MCF 10A (cell line): ENCODE measurements at places on chromosomes 16 and 17. TPM values are rescaled to one million over a fixed set of nuclear protein-coding genes. Genes with fewer than 3 reads are reported as not detected.

The STAT5A gene
- total RNA-seq: 1.0 and 1.7 TPM in 2 replicates

The MAF gene
- 0.47 and 0.96 TPM in 2 replicates for total RNA-seq

The ADAM11 gene
- total RNA-seq: 0.16 and 0.56 TPM in 2 replicates

The DNAH17 gene
- not detected in 2 replicates for total RNA-seq

The PCGF2 gene
- total RNA-seq: 32.6 and 39.5 TPM in 2 replicates

The ENO3 gene
- total RNA-seq: 19.0 and 20.2 TPM in 2 replicates

The SOST gene
- not detected in 2 replicates for total RNA-seq

The FGF11 gene
- 0.84 and 2.1 TPM in 2 replicates for total RNA-seq

The TP53TG3F gene
- total RNA-seq: not detected in 2 replicates

The OTOA gene
- 0.12 and 0.17 TPM in 2 replicates for total RNA-seq

- H3K4me1 ChIP-seq: no peaks in the 10 kb centered on the region
- DNase-seq: peak; percentile 93
- H3K4me3 ChIP-seq: no peak overlapping the region
These were observed 12.5 kb upstream of the SREBF1 start for GRCh38 chr17:17849147-17849820.

DNA sequence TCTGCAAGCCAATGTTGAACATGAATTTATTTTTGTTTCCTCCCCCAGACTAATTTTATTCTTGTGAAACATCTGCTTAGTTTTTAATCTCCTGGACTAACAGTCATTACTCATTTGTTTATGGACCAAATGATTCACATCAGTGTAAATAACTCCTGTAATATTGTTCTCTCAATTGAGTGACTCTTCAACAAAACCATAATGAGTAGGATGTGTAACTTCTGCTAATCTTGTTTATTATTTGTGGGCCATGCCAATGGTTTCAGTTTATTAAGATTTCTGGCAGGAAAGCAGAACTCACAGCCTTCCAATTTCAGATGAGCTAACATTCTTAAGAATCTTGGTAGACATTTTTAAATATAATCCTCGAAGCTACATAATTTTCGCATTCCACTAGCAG lies 1216.3 kb upstream of the GOT2 start:
- no peaks in the 10 kb centered on the region for H3K27me3 ChIP-seq
- no peaks in the 10 kb centered on the region for H3K36me3 ChIP-seq
- no peak overlapping the region for H3K4me3 ChIP-seq

DNA sequence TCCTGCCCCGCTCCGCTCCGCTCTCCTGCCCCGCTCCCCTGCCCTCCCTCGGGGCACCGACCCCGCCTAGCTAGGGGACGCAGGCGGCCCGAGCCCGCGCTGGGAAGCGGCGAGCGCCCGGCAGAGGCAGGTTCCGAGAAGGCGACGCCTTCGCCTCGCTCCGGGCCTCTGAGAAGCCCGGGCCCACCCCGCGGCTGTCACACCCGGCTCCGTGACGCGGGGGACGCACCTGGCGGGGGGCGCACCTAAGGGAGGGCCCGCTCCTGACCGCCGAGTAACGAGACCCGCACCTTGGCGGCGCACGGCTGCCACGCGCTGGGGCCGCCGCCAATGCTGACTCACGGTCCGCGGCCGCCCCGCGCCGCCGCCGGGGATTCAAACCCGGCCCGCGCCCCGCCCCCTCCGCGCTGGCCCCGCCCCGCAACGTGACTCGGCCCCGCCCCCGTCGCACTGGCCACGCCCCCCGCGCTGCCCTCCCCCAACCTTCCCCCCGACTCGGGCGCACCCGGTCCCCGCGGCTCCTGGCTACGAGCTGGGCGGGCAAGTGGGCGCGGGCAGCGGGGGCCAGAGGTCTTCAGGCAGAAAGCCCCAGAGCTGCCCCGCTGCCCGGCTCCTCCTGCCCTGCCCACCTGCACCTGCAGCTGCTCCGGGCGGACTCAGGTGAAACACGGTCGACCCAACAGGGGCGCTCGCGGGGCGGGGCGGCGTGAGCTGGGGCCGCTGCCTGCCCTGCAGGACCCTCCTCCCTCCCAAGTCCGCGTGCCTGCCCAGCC lies 27.8 kb downstream of the GNPTG start:
- peak overlapping the region; percentile 46 for H3K27ac ChIP-seq
- DNase-seq: peak; percentile 65
- no peaks in the 10 kb centered on the region for H3K27me3 ChIP-seq
- peaks cover 5% of the 10 kb centered on the region for H3K4me1 ChIP-seq
- H3K36me3 ChIP-seq: peaks cover 27% of the 10 kb centered on the region
- H3K4me3 ChIP-seq: peak overlapping the region; percentile 71

- no peak overlapping the region for H3K4me3 ChIP-seq
- peaks cover 6% of the 10 kb centered on the region for H3K27me3 ChIP-seq
- H3K36me3 ChIP-seq: no peaks in the 10 kb centered on the region
- H3K27ac ChIP-seq: no peak overlapping the region
These were observed 16.8 kb upstream of the CCL1 start for GRCh38 chr17:34379868-34380267.

- no peak for DNase-seq
- peaks cover 7% of the 10 kb centered on the region for H3K36me3 ChIP-seq
- H3K27ac ChIP-seq: no peak overlapping the region
- no peaks in the 10 kb centered on the region for H3K4me1 ChIP-seq
- H3K27me3 ChIP-seq: peaks cover 19% of the 10 kb centered on the region
- no peak overlapping the region for H3K4me3 ChIP-seq
These were observed 42.3 kb downstream of the C16orf82 start for GRCh38 chr16:27108826-27109665.

DNA sequence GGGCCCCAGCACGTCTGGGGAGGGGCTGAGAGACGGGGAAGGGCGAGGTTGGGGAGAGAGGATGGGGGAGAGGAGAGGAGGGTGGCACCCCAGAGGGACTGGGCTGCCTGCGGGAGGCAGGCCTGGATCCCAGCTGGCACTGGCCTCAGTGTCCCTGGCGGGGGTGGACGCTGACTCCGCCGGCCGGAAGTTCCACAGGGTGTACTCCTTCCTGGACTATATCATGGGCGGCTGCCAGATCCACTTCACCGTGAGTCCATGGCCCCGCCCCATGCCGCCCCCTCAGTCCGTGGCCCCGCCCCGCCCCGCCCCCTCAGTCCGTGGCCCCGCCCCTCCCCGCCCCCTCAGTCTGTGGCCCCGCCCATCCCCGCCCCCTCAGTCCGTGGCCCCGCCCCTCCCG lies 11.3 kb downstream of the CPNE7 start:
- H3K4me3 ChIP-seq: no peak overlapping the region
- no peak overlapping the region for H3K27ac ChIP-seq
- no peaks in the 10 kb centered on the region for H3K27me3 ChIP-seq
- H3K4me1 ChIP-seq: no peaks in the 10 kb centered on the region

- DNase-seq: no peak
- peaks cover 12% of the 10 kb centered on the region for H3K27me3 ChIP-seq
- H3K4me1 ChIP-seq: no peaks in the 10 kb centered on the region
- H3K36me3 ChIP-seq: no peaks in the 10 kb centered on the region
- H3K27ac ChIP-seq: no peak overlapping the region
These were observed 34.4 kb upstream of the XYLT2 start for GRCh38 chr17:50311483-50311882.

- H3K4me1 ChIP-seq: no peaks in the 10 kb centered on the region
- peaks cover 21% of the 10 kb centered on the region for H3K27me3 ChIP-seq
- no peaks in the 10 kb centered on the region for H3K36me3 ChIP-seq
- H3K4me3 ChIP-seq: no peak overlapping the region
- no peak for DNase-seq
These were observed 1.0 kb downstream of the MYOCD start for GRCh38 chr17:12666718-12667117.

- H3K36me3 ChIP-seq: peaks cover 5% of the 10 kb centered on the region
- H3K27ac ChIP-seq: no peak overlapping the region
- no peaks in the 10 kb centered on the region for H3K27me3 ChIP-seq
- DNase-seq: no peak
- H3K4me1 ChIP-seq: no peaks in the 10 kb centered on the region
These were observed 33.7 kb downstream of the PEMT start for GRCh38 chr17:17557796-17558195.

- H3K4me1 ChIP-seq: peaks cover under 1% of the 10 kb centered on the region
- H3K27me3 ChIP-seq: no peaks in the 10 kb centered on the region
These were observed 43.1 kb downstream of the ANKFY1 start for GRCh38 chr17:4220655-4221054.

- no peaks in the 10 kb centered on the region for H3K27me3 ChIP-seq
- no peaks in the 10 kb centered on the region for H3K4me1 ChIP-seq
- H3K36me3 ChIP-seq: no peaks in the 10 kb centered on the region
These were observed 11.3 kb downstream of the ASGR1 start for GRCh38 chr17:7167832-7168231.

GRCh38 chr16:23902034-23902747 lies 66.4 kb downstream of the PRKCB start:
- H3K27me3 ChIP-seq: peaks cover 2% of the 10 kb centered on the region
- H3K4me3 ChIP-seq: no peak overlapping the region
- no peak overlapping the region for H3K27ac ChIP-seq
- H3K36me3 ChIP-seq: no peaks in the 10 kb centered on the region
- DNase-seq: no peak

DNA sequence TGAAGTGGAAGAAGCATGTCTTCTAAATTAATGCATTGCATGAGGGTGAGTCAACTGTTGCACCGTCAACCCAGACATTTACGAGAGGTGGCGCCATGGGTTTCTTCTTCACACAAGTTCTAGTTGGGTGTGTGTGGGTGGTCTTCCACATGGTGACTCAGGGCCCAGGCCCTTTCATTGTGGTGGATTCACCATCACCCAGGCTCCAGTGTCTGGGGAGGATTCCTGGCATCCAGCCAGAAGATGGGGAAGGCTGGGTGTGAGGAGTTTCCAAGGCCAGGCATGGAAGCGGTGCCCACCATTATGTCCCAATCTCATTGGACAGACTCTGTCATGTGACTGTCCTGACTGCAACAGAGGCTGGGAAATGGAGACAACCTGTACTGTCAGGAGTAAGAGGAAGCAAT lies 21.4 kb upstream of the JPH3 start:
- H3K27me3 ChIP-seq: no peaks in the 10 kb centered on the region
- H3K4me3 ChIP-seq: no peak overlapping the region
- no peak overlapping the region for H3K27ac ChIP-seq
- peak; percentile 77 for DNase-seq
- peaks cover 6% of the 10 kb centered on the region for H3K4me1 ChIP-seq
- H3K36me3 ChIP-seq: no peaks in the 10 kb centered on the region

GRCh38 chr17:71869841-71870545 lies 250.8 kb upstream of the SOX9 start:
- H3K4me3 ChIP-seq: no peak overlapping the region
- no peaks in the 10 kb centered on the region for H3K36me3 ChIP-seq
- DNase-seq: no peak
- H3K27ac ChIP-seq: no peak overlapping the region
- no peaks in the 10 kb centered on the region for H3K27me3 ChIP-seq

- no peak overlapping the region for H3K4me3 ChIP-seq
- DNase-seq: no peak
- H3K27ac ChIP-seq: no peak overlapping the region
- no peaks in the 10 kb centered on the region for H3K4me1 ChIP-seq
- peaks cover 5% of the 10 kb centered on the region for H3K36me3 ChIP-seq
These were observed 10.7 kb downstream of the TBX2 start for GRCh38 chr17:61410141-61411010.

DNA sequence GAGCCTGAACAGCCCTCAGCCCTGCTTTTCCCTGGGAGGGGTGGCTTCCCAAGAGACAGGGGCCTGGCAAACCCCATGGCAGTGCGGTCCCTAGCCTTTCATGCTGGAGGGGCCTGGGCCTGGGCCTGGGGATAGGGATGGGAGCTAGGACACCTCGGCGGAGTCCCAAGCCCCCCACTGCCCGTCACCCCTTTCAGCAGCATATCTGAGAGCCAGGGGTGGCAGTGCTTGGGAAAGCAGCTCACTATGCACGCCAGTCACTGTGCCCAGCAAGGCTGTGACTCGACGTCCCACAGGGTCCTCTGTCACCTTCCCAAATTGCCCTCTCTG lies 612 bp upstream of the SLC47A2 start:
- no peaks in the 10 kb centered on the region for H3K36me3 ChIP-seq
- DNase-seq: no peak
- H3K4me3 ChIP-seq: no peak overlapping the region
- no peaks in the 10 kb centered on the region for H3K27me3 ChIP-seq

GRCh38 chr16:8990445-8990844 lies 26.7 kb upstream of the USP7 start:
- no peaks in the 10 kb centered on the region for H3K27me3 ChIP-seq
- H3K4me3 ChIP-seq: no peak overlapping the region
- H3K36me3 ChIP-seq: no peaks in the 10 kb centered on the region
- H3K4me1 ChIP-seq: no peaks in the 10 kb centered on the region

DNA sequence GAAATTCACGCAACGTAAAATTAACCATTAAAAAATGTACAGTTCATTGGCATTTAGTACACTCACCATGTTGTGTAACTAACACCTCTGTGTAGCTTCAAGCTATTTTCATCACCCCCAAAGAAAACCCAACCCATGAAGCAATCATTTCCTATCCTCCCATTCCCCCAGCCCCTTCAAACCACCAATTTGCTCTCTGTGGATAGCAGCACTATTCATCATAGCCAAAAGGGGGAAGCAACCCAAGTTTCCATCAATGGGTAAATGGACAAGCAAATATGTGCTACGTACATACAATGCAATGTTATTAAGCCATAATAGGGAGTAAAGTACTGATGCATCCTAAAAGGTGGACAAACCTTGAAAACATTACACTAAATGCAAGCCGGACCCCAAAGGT lies 10.9 kb upstream of the KRT222 start:
- no peak overlapping the region for H3K4me3 ChIP-seq
- H3K27ac ChIP-seq: no peak overlapping the region
- peaks cover 6% of the 10 kb centered on the region for H3K4me1 ChIP-seq
- no peaks in the 10 kb centered on the region for H3K36me3 ChIP-seq
- DNase-seq: no peak

GRCh38 chr16:9077091-9077809 lies 14.2 kb upstream of the HAPSTR1 start:
- no peak for DNase-seq
- H3K4me3 ChIP-seq: no peak overlapping the region
- peaks cover 13% of the 10 kb centered on the region for H3K36me3 ChIP-seq
- H3K27ac ChIP-seq: peak overlapping the region; percentile 32
- H3K4me1 ChIP-seq: peaks cover 26% of the 10 kb centered on the region

GRCh38 chr17:2222301-2222700 lies 81.3 kb downstream of the SMG6 start:
- DNase-seq: no peak
- no peak overlapping the region for H3K4me3 ChIP-seq
- H3K27me3 ChIP-seq: no peaks in the 10 kb centered on the region
- H3K27ac ChIP-seq: no peak overlapping the region
- peaks cover 23% of the 10 kb centered on the region for H3K36me3 ChIP-seq

- no peaks in the 10 kb centered on the region for H3K27me3 ChIP-seq
- no peak overlapping the region for H3K4me3 ChIP-seq
- DNase-seq: no peak
- H3K27ac ChIP-seq: no peak overlapping the region
- no peaks in the 10 kb centered on the region for H3K4me1 ChIP-seq
These were observed 224.7 kb downstream of the BCAS3 start for GRCh38 chr17:60902399-60902798.

DNA sequence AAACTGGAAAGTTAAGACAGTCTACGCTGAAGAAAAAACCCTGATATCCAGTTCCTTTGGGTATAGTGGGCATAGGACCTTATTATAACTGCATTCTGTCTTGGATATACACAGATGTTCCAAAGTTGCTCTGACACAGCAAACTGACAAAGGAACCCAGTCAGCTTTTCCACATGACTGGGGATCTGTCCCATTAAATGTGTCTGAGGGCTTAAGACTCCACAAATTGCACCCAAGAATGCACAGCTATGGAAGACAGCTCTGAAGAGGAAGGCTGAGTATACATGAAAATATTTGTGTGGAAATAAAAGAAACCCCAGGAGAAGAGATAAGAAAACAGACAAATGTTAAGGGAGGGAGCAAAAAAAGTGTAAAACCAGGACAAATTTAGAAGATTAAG lies 114.1 kb downstream of the SPAG9 start:
- no peaks in the 10 kb centered on the region for H3K4me1 ChIP-seq
- no peak overlapping the region for H3K4me3 ChIP-seq
- no peak overlapping the region for H3K27ac ChIP-seq
- no peak for DNase-seq

- no peak for DNase-seq
- H3K27ac ChIP-seq: no peak overlapping the region
- no peaks in the 10 kb centered on the region for H3K4me1 ChIP-seq
- H3K27me3 ChIP-seq: no peaks in the 10 kb centered on the region
- no peak overlapping the region for H3K4me3 ChIP-seq
These were observed 166.8 kb downstream of the MAP2K6 start for GRCh38 chr17:69581061-69581961.
